Neural crest cell (in vitro differentiated cells): ENCODE measurements at places on chromosomes 2 and 18. TPM values are rescaled to one million over a fixed set of nuclear protein-coding genes. Genes with fewer than 3 reads are reported as not detected.

The MGAT4A gene
- total RNA-seq, result 11.5 and 12.2 TPM in 2 replicates

The CRACDL gene
- total RNA-seq, result 0.37 and 0.48 TPM in 2 replicates

The OBSL1 gene
- total RNA-seq, result 122 and 123 TPM in 2 replicates

The OR6B2 gene
- total RNA-seq, result not detected in 2 replicates

The COBLL1 gene
- 4.0 and 4.4 TPM in 2 replicates for total RNA-seq

DNA sequence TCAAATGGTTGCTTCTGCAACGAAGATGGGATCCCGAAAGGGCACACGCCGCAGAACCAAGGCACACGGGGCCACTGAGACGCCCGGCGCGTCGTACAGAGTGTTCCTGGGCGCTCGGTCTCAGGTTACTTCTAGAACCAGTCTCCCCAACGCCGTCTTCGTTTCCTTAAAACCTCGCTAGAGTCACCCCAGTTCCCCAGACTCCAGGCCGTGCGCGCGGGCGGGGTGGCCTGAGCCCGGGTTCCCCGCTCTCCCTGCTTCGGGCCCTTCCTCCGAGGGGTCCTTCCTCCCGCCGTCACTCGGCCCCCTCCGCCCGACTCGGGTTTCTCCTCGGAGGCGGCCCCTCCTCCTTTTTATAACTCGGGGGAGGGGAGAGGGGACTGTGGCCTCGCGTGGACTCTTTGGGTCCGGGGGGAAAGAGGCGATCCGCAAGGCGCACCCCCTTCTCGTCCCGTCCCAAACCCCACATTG, 774 bp upstream of the FZD7 start:
- peak; percentile 70 for DNase-seq

DNA sequence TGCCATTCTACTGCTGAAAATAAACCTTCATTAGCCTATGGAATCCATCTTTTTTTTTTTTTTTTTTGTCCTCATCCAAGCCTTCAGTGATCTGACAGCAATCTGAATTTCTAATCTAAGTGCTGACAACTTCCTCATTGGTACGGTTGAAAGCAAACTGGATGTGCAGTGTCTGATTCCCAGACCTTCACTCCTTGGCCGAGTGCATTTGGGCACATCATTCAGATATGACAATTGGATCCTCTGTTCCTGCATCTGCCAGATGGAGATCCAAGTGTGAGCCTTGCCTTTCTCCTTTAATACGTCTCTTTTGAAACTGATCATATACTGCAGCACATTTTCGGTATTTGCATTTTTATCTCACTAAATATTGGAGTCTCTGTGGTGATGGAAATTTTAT, 713.1 kb downstream of the DCDC2C start:
- no peak for DNase-seq

DNA sequence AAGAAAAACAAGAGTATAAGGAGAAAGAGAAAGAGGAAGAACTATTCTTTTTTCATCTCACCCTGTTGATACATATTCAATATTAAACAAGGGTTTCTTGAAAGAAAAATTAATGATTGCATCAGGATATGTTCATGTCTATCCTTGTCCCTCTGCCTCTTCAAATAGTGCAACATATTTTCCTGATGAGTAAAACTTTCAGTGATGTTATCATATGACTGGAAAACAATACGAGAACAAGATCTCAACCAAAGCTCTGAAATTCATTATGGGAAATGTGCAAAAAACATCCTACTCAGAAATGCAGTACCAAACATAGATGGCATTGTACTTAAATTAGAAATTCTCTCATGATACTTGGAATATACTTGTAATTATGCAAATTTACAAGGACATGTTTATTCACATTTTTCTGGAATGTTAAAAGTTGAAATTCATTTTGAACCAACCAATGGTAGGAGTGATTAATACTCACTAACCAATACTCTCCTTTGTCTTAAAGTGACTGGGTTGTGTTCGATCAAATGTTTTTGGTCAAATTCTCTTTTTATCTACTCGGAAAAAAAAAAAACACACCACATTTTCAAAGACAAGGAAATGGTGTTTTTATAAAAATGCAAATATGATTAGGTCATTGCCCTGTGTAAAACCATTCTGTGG, 148.9 kb upstream of the GULP1 start:
- no peak for DNase-seq

DNA sequence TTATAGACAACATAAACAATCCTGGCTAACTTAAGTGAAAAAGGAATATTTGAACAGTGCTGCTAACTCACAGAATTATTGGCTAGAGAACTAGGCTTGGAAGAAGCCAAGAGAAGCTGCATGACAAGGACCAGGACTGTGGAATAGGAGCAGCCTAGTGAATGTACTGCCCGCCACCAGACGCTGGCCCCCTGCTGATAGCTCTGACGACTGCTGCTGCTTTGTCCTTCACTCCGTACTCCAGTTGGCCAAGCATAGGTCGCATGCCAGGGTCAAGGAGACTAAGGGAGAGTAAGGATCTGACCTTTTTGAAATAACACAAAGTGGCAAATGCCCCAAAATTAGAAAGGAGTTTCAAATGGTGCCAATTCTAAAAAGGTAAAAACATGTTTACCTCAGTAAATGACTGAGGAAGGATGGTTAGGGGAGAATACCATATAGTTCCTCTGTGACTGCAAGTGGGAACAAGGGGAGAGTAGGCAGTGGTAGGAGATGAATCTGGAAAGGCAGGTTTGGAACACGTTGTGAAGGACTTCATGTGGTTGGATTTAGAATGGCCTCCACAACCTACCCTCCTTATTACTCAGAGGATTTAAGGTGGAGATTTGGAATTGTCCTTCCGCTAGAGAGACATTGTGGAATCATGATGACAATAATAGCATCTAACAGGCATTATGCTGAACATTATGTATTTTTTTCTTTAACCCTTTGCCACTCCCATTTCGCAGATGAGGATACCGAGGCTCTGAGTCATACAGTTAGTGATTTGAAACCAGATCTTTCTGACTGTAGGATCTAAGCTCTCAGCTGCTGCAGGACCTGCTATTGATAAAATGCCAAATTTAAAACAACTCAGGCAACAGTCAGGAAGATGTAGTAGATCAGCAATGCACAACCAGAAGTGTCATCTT, 19.5 kb downstream of the STRADB start:
- no peak for DNase-seq

GRCh38 chr2:222752746-222753145, 81.3 kb downstream of the MOGAT1 start:
- DNase-seq, result no peak

DNA sequence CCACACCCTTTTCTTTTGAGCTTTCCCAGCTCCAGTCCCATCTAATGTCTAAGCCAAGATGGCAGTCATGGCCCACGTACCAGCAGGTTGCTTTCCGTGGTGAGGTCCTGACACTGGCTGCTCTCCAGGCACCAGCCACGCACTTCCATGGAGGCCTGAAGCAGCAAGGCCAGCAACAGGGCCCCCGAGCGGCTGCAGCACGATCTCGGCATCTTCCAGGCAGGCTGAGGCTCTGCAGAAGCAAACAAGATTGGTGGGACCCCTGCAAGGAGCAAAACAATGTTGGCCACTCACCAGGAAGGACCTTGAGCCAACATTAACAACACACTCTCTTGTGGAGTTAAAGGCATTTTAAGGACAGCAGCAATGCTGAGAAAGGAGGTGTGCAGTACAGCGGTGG, 3.8 kb downstream of the POMC start:
- no peak for DNase-seq

- DNase-seq, result no peak
These were observed 103.2 kb upstream of the HS6ST1 start for GRCh38 chr2:128421861-128422311.
